ENCODE measurements at places on chromosomes 13 and 19.

GRCh38 chr19:47402504-47402903 lies 16.8 kb downstream of the MEIS3 start:
- no peak for DNase-seq

- DNase-seq = no peak
Measured at GRCh38 chr19:934865-935479, 9.1 kb downstream of the ARID3A start.

- no peak for DNase-seq
Measured at GRCh38 chr13:40589285-40590109, 76.9 kb downstream of the FOXO1 start.

DNA sequence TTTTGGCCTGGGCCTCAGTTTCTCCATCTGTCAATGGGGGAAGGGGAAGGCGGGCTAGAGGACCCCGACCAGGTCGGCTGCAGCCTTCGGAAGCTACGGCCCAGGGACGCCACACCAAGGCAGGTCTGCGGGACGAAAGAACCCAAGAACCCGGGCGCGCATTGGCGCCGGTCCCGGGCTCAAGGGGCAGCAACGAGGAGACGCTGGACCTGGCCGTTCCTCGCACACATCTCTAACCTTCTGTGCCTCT lies 739 bp upstream of the ILF3 start:
- no peak for DNase-seq
